Left ventricle myocardium inferior (tissue), 1 donor: ENCODE measurements at places on chromosomes 1 and 21. TPM values are rescaled to one million over a fixed set of nuclear protein-coding genes. Genes with fewer than 3 reads are reported as not detected.

Gene LYPD8
- total RNA-seq: not detected

Gene PGLYRP3
- not detected for total RNA-seq

Gene BMP8B
- total RNA-seq: 0.33 TPM

Gene KCNJ6
- not detected for total RNA-seq

Gene RALGPS2
- 7.5 TPM for total RNA-seq

Gene ASCL5
- not detected for total RNA-seq

Gene SLAMF7
- total RNA-seq: 0.36 TPM

Gene FAM72D
- 0.19 TPM for total RNA-seq

Gene RABIF
- 5.4 TPM for total RNA-seq

Gene ATF6
- total RNA-seq: 13.0 TPM

Gene CD247
- 0.82 TPM for total RNA-seq

Gene BCAS2
- total RNA-seq: 32.9 TPM

Gene MCOLN2
- total RNA-seq: 0.19 TPM

Gene RAD54L
- total RNA-seq: 0.71 TPM

Gene UAP1
- 26.5 TPM for total RNA-seq

Gene CFAP74
- not detected for total RNA-seq

Gene CTSS
- 27.5 TPM for total RNA-seq

Gene FAM177B
- not detected for total RNA-seq

Gene ATP6V1G3
- not detected for total RNA-seq

Gene CENPF
- total RNA-seq: 1.7 TPM

Gene CDC42
- total RNA-seq: 126 TPM
